ENCODE measurements at places on chromosomes 7 and 10.

DNA sequence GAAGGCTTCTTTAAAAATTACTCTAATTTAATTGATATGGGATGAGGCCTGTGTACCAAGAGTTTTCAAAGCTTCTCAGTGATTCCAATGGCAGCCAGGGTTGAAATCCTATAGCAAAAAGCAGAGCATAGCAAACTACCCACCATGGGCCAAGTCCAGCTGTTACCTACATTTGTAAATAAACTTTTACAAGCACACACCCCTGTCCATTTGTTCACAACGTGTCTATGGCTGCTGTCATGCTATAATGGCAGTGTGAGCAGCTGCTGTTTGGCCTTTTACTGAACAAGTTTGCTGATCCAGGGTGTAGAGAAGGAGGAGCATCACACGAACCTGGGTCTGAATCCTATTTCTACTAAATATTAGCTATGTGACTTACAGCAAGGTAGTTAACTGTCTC, 50.0 kb downstream of the NPY start:
- no peak for DNase-seq

GRCh38 chr10:30531751-30532530, 97.6 kb downstream of the LYZL2 start:
- DNase-seq: no peak

DNA sequence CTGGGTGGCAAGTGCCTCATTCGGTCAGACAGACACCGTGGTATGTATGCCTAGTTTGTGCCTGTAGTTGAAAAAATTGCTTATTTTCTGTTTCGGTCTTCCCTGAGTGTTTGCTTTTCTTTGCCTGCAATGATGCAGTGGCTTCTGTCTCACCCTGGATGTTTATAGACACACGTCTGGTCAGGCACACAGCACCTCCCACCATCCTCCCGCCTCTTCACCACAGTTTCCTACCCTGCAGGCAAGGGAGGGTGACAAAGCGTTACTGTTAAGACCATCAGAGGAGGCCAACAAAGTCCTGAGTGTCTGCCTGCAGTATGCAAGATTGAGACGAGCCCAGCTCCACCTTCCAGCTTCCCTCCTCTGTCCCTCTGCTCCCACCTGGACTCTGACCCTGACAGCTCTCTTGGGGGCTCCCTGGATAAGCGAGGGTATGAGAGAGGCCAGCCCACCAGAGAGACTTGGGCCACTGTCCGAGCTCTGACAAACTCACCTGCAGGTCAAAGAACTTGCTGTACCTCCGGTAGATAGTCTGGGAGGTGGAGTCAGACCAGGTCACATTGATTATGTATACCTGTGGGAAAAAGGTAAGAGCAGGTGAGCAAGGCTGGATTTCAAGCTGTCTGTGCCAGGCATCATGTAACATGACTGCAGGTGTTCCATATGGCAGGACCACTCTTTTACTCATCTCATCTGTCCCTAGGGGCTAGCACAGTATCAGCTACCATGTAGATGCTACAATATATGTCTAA, 54.4 kb downstream of the SH3PXD2A start:
- DNase-seq: no peak

- no peak for DNase-seq
Measured at GRCh38 chr7:8259586-8260222, 2.3 kb downstream of the ICA1 start.

DNA sequence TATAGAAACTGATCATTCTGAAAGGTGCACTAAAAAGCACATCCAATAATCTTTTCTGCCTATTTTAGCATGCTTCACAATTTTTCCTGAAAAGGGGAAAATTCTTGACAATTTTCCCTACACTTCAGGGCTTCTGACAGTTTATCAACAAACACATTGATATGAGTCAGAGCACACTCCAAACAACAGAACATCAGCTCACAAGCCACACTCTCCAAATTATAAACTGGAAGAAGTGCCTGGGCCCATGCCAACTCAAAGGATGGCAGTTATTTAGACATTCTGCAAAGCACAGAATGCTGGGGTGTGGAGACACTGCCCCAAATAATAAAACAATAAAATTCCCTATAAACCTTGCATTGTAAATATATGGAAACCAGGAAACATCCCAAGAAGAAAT, 90.8 kb downstream of the ELAPOR2 start:
- DNase-seq: no peak

- DNase-seq: no peak
Measured at GRCh38 chr7:39017369-39017915, 39.7 kb downstream of the POU6F2 start.

DNA sequence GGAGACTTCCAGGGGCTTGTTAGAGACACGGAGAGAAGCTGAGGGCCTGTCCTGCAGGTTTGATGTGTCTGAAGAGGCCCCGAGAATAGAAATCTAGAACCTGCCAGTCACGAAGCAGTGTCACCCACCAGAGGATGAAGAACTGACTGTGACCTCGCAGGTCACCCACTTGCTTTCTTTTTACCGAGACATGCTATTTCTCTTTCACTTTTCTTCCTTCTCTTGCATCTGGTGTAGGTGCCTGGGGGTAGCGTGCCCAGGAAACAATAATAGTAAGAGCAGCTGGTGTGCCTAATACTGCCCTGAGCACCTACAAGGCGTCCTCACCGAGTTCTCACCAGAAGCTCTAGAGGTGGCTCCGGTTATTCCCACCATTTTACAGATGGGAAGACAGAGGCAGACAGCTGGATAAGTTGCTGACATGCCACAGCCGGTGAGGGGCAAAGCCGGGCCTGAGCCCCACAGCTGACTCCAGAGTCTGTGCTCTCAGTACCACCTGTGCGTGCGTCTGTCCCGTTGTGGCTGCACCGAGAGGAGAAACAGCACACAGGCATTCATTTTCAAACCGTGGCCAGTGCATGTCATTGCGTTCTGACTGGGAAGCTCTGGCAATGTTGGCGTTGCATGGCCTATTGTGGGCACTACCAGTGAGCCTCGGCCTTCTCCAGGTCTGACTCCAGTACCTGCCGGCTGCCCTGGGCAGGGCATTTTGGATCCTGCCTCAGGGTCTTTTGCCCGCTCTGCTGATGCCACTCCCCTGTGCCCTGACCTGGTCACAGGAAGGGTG, 7.8 kb downstream of the CHST3 start:
- DNase-seq: no peak

- DNase-seq: no peak
Measured at GRCh38 chr10:51760864-51761640, 61.7 kb upstream of the CSTF2T start.

DNA sequence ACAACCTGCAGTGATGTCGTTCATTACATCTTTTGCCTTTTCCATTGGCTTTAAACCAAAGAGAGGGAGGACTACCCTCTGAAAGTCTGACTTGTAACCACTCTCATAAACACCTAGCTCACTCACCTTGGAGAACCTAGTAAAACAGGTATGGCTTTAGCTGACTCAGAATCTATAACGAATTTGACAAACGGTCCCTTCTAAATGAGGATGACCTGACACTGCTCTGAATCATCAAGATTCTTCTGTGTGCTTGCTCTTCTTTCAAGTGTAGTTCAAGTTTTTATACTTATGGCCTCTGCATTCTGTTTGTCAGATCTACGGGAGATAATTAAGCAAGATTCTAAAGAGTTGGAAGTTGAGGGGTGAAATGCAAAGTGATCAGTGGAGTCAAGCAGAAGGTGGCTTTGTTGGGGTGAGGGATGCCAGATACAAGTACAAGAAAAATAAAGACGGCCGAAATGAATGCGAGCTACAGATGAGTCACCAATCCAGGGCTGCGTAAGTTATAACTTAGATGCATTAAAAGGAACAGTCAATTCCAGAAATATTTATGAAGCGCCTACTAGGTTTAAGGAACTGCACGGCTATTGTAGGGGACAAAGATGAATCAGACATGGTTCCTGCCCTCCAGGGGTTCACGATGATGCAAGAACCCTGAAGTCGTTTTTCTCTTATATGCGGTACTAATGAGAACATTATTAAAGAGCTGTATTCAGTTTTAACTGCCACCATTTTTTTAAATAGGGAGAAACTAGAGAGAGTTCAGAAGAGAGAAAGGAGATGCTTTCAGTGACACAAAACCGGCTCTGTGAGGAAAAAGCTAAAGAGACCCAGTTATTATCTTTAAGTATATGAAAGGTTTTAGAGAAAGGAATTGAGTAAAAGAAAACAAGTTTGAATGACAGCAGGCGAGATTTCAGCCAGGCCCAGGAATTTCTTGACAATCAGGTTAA, 6.5 kb downstream of the HIPK2 start:
- no peak for DNase-seq

- DNase-seq: no peak
Measured at GRCh38 chr10:28558923-28559508, 26.1 kb downstream of the WAC start.

GRCh38 chr10:123154711-123155505, 706 bp downstream of the BUB3 start:
- DNase-seq: peak; percentile 45

- no peak for DNase-seq
Measured at GRCh38 chr7:15837306-15837950, 150.9 kb upstream of the MEOX2 start.

DNA sequence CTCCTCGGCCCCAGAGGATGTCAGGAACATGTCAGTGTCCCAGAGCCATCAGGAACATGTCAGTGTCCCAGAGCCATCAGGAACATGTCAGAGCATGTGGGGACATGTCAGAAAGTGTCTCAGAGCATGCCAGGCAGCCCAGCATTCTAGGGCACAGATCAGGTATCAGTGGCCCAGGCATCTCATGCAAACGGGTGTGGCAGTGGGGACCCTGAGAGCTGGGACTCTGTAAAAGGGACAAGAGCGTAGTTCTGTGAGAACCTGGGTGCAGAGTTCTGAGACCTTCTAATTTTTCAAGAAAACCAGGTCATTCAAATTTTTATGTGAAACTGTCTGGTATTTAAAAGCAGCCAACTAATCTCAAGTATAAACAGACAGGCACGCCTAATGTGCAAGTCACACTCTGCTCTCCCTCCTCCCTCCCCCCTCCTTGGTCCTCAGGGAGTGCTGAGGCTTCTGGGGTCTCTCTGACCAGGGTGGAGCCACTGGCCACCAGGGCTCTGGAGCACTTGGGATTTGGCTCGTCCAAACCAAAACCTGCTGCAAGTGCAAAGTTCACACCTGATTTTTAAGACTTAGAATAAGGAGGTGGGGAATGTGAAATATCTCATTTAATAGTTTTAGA, 64.6 kb downstream of the ALOX5 start:
- no peak for DNase-seq

GRCh38 chr7:127380479-127380878, 12.0 kb downstream of the ZNF800 start:
- no peak for DNase-seq

DNA sequence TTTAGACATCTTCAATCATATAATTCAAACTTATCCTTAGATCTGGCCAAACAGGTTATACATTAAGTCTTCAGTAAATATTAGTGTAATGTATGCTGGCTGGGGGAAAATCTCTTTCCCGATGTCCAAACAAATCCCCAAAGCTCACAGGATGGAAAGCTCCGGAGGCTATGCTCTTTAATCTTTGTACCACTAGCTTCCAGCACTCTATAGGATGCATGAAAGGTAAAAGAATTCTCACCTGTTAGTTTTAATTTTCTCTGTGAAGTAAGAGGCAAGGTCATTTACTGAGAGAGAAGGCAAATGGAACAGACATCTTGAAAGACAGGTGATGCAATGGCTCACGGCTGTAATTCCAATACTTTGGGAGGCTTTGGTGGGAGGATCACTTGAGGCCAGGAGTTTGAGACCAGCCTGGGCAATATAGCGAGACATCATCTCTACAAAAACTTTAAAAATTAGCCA, 99.8 kb upstream of the KIF5B start:
- no peak for DNase-seq

- DNase-seq: no peak
Measured at GRCh38 chr10:104824380-104825006, 183.4 kb downstream of the SORCS3 start.

GRCh38 chr10:101089520-101090299, 27.9 kb downstream of the KAZALD1 start:
- DNase-seq: no peak

DNA sequence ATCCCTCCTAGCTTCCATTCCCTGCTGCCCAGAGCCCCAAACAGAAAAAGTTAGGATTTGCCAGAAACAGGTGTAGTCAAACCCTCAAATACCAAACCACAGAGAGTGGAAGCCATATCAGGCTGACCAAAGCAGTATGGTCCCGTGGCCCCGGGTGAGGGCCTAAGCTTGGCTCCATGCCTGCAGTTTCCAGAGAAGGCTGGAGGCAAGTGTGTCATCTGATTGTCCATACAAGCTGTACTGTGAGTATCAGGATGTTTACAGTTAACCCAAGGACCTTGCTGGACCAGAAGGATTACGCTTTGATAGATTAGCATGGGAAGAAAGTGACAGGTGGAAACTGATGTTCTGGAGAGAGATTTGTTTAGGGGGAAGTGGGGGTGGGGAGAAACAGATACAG, 96.3 kb downstream of the PRKAG2 start:
- no peak for DNase-seq

DNA sequence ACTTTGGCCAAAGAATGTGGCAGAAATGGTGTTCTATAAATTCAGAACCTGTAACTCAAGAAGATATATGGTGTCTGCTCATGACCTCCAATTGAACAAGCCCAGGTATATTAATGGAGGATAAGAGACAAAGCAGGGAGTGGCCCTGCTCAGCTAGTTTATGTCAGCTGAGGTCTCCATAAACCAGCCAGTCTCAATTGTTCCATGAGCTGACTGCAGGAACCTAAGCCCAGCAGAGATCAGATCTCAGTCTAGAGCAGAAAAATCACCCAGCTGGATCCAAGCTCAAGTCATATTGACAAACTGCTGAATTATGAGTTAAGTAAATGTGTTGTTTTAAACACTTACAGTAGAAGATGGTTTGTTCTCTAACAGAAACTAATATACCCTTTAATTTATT, 105.5 kb upstream of the SGCE start:
- no peak for DNase-seq

DNA sequence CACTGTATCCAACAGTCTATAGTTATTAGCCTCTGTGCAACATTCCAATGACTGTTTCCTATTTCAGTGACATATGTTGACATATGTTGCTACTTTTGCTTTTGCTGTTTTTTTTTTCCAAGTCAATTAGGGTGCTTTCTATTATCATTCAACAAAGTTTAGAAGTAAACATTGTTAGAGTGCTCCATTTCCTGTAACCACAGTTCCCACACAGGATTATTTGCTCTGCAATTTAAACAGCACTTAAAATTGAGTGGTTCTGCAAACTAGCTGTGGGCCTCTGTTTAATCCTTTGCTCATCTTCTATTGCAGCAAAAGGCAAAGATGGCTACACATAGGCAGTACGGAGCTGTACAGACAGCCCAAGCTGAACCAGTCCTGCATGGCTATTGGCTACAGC, 46.5 kb upstream of the PTN start:
- DNase-seq: no peak

DNA sequence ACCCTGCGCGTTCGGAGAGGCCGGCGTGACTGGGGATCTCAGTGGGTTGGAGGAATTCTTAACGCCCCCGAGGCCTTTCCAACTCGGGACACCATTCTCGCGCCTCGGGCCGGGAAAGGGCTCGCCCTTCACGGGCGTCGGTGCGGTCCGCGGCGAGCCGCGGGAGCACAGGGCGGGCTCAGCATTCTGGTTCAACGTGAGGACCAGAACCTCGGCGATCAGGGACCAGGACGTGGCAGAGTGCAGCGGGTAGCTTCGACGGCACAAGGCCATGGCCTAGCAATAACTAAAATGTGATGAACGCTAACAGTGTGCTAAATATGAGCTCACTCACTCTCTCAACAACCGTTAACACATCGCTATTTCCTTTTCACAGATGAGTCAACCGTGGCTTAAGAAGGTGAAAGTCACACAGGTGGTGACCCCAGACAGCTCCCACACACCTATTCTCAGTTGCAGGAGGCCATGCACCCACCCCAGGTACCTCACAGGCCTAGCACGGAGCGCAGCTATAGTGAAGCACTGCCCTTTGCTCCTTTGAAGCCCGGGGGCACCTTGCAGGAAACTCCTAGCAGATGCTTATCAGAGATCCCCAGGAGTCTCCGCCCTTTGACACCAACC, 4.5 kb upstream of the EMX2 start:
- DNase-seq: no peak

All from hypothalamus (tissue), 51 donors.